Coronary artery (tissue), 2 donors: ENCODE measurements at places on chromosomes 12 and 14.
A peak's percentile ranks its signal among the peaks of the same experiment; 100 is the strongest.

DNA sequence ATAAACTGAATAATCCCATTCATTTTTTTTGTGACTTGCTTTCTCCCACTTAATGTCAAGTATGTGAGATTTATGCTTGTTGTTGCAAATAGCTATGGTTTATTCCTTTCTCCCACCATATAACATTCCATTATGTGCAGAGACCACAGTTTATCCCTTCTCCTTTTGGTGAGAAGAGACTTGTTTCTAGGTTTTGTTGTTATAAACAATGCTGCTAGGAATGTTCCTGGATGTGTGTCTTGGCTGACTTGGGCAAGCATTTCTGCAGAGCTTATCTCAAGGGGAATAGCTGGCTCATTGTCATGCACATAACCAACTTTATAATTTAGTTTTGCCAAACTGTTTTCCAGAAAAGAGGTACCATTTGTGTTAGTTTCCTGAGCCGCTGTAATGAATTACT lies 47.6 kb upstream of the PPP1CC start:
- DNase-seq: no peak

GRCh38 chr14:87630846-87631245 lies 362.1 kb downstream of the GALC start:
- no peak for DNase-seq

- no peak for DNase-seq
These were observed 390.6 kb downstream of the PAWR start for GRCh38 chr12:79300199-79300568.

GRCh38 chr12:95173392-95174251 lies 43.6 kb downstream of the FGD6 start:
- DNase-seq: no peak

DNA sequence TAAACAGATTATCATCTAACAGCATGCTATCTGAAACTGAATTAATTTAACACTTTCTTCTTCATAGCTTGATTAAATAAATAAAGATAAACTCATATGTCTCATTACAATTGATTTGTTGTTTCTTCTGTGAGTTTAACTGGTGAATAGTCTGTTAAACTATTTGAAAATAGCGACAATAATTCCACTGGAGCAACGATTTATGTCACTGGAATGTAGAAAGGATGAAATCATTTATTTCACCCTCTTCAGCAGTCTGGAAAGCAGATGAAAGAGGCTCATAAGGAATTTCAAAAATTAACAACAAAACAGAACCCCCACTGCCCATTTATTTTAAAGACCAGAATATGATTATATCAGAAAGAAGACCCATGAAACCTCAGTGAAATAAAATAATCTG lies 1165.1 kb upstream of the USP15 start:
- no peak for DNase-seq

- no peak for DNase-seq
These were observed 76.4 kb upstream of the FICD start for GRCh38 chr12:108438667-108439066.

DNA sequence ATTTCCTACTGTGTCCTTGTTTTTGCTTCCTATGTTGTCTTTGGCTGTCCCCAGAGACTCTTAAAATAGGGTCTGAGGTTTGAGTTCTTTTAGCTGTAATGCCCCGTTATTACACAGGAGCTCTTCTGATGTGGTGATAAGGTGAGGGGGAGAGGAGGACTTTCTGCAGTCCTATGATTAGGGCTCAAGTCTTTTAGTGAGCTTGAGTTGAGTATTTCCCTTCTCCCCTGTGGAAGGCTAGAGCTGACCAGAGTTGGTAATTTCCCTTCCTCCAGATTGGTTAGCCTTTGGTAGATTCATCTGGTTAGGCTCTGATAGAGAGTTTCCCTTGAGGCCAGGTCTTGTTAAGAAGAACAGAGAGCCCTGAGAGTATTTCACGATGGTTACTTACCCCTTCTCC lies 4.3 kb upstream of the HIF1A start:
- no peak for DNase-seq

DNA sequence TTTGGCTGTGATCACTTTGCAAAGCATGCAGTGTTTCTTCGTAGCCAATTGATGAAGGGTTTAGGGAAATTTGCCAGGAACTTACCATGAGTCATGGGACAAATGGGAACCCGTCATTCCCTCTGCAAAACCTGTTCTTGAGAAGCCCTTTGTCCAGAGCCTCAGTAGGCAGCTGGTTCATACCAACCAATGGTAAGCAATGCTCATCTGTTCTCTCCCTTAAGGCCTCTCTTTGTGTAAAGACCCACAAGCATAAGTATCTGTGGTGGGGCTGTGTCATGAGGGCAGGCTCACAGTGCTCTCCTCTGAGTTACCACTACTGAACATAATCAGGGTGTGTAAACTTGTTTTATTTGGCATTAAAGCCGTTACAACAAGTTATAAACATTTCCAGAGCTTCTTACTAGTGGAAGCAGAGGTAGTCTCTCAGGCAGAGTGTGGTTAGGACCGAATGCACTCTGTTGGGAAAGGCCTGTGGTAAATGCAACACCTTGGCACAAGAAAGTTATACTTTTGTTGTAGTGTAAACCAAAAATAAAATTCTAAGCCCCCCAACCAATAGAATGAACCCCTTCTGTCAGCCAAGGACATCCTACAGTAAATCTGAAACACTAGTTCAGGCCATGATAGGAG lies 119.8 kb downstream of the SINHCAF start:
- no peak for DNase-seq

GRCh38 chr12:126784328-126784921 lies 1482.5 kb upstream of the TMEM132C start:
- DNase-seq: no peak

- peak; percentile 81 for DNase-seq
These were observed 63.5 kb upstream of the MBIP start for GRCh38 chr14:36383767-36384431.

- DNase-seq: no peak
These were observed 106.7 kb downstream of the AEBP2 start for GRCh38 chr12:19546027-19546426.

DNA sequence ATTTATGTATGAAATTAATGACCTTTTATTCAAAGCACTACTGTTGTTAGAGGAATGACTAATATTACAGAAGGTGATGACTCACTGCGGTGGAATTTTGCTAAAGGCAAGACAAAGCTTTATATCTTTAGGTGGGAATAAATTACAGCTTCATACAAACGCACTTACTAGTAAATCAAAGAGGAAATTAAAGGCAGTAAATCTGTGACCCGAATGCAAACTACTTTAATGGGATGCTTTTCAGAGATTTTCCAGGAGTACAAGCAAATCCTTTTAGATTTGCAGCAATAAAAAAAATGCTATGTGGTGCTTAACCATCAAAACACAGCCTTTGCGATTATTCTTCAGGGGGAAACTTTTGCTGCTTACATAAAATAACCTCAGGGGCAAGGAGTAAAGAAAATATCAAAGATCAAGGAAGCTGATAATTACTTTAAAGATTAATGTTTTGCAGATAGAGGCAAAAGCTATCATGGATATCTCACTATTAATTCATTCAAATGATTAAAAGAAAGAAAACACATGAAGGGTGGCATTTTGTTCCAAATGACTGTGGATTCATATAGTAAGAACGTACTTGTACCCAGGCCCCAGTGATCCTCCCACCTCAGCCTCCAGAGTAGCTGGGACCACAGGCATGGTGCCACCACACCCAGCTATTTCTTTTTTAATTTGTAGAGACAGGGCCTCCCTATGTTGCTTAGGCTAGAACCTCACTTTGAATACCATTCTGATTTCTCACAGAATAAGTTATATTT lies 98.9 kb downstream of the DENND5B start:
- DNase-seq: no peak

DNA sequence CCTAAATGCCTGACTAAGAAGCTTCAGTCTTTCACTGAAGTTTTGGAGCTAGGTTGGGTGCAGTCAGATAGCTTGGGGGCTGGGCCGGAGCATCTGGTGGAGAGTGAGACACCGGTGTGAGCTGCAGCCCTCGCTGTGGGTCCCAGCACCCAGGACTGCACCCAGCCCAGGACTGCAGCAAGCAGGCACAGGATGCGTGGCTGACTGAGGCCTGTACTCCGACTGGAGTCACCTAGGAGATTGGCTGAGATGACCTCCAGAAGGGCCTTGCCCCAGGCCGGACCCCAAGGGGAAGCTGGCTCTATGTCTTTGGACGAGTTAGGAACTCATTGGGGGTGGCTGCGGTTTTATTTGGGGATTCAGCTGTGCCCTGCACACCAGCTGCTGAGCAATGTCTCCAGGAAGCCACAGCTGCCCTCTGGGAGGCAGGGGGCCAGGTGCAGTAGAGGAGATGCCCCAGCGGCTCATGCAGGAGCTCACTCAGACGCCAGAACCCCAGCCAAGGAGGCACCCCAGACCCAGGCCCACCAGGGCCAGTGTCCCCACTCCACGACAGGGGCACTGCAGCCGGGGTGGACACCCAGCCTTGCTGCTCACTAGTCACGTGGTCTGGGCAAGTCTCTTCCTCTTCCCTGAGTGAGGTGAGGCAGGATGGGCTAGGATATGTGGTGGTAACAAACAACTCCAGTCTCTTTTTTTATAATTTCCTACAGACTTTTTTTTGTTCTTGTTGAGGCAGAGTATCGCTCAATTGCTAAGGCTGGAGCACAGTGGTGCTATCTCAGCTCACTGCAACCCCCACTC lies 31.8 kb upstream of the RCOR1 start:
- DNase-seq: no peak

DNA sequence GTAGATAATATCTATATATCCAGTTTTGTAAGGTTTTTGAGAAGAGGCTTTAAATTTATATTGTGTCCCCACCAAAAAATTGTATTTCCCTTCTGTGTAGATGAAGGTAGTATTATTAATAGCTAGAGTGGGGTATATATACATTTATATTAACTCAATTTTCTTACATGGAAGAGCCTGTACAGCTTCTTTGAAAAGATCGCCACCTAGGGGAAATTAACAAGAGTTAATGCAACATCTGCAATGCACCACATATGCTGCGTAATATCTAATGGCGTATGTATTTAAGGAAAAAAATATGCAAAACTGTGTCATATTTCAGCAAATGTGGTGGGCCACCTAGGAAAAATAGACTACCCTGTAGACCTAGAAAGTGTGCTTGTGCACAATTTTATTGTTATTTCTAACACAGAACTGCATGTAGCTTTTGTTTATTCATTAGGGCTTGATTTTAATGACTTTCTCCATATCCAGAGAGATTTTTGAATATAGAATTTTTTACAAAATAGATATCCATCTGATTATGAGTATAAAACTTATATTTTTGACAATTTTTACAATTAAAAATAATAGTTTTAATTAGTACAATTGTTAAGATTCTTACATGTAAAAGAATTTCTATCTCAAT lies 14.0 kb downstream of the CCER1 start:
- DNase-seq: no peak

- DNase-seq: no peak
These were observed 11.9 kb upstream of the PUS1 start for GRCh38 chr12:131917139-131917710.

GRCh38 chr14:60151715-60152114 lies 13.5 kb downstream of the DHRS7 start:
- peak; percentile 80 for DNase-seq

- no peak for DNase-seq
These were observed 23.2 kb downstream of the BORCS5 start for GRCh38 chr12:12379831-12380730.

- no peak for DNase-seq
These were observed 102.7 kb downstream of the ANO4 start for GRCh38 chr12:100897240-100897639.
